ENCODE measurements at places on chromosomes 1 and 21. TPM values are rescaled to one million over a fixed set of nuclear protein-coding genes. Genes with fewer than 3 reads are reported as not detected.

Gene GRIK1
- not detected for total RNA-seq

Gene ZNF683
- 0.94 TPM for total RNA-seq

Gene NBL1
- 38.0 TPM for total RNA-seq

Gene RABGAP1L
- 33.4 TPM for total RNA-seq

Gene HES4
- 0.51 TPM for total RNA-seq

Gene C1QA
- total RNA-seq: not detected

Gene DENND2C
- total RNA-seq: 0.55 TPM

Gene ORC1
- total RNA-seq: 43.7 TPM

Gene GUCA2A
- total RNA-seq: not detected

Gene KRTAP19-6
- not detected for total RNA-seq
